Activated T-helper 17 cell treated with anti-CD3 and anti-CD28 coated beads, Interleukin-2, amount 50 U/mL, for 72 hours (primary cell): ENCODE measurements at places on chromosomes 16 and 17. TPM values are rescaled to one million over a fixed set of nuclear protein-coding genes. Genes with fewer than 3 reads are reported as not detected.

Gene QPRT
- 4.3 TPM for total RNA-seq

Gene HOXB8
- not detected for total RNA-seq

Gene CCL17
- 7.8 TPM for total RNA-seq

Gene GSG1L
- not detected for total RNA-seq

Gene IL21R
- 41.8 TPM for total RNA-seq

Gene CDRT15L2
- not detected for total RNA-seq

Gene HAGH
- total RNA-seq, result 42.0 TPM

Gene TMEM235
- total RNA-seq, result not detected

Gene TEKT3
- total RNA-seq, result 0.69 TPM

DNA sequence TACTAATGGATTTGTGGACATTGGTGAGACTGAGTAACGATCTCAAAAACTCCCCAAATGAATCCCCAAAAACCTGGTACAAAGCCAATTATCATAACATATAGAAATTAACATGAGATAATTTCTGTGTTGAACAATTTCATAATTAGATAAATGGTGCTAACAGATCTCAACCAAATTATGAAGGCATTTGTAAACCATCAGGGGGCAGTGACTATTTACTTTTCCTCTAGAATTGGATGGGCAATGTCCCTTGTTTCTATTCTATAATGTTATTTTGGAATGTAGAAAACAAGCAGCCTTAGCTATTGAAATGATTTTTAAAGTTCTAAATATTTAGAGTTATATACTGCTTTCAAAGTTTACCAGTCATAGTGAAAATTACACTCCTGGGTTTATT, 57.8 kb downstream of the MYH10 start:
- ATAC-seq, result no peak

- ATAC-seq, result no peak
Measured at GRCh38 chr16:64425381-64425780, 696.5 kb downstream of the CDH11 start.

DNA sequence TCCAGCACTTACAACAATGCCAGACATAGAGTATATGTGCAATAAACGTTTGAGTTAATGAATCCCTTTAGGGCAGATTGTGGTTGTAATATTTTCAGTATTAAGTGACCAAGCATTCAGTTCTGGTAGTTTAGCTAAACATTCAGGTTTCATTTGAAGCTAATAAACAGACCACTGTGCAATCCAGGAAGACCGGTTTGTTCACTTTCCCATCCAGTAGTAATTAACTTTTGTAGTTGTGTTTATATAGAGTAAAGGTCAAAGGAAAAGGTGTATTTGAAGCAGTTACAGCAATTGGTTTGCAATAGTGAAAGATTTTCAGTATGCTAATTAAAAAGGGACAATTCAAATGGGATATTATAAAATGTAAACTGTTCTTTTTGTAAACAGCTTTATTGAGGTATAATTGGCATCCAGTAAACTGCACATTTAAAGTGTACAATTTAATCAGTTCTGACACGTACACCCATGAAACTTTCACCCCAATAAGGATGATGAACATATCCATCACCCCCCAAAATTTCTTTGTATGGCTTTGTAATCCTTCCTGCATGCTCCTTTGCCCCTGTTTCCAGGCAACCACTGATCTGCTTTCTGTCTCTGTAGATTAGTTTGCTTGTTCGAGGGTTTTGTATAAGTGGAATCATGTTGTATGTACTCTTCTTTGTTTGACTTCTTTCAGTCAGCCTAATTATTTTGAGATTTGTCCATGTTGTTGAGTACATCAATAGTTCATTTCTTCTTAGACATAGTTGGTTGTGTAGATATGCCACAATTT, 26.3 kb downstream of the MRTFB start:
- no peak for ATAC-seq

DNA sequence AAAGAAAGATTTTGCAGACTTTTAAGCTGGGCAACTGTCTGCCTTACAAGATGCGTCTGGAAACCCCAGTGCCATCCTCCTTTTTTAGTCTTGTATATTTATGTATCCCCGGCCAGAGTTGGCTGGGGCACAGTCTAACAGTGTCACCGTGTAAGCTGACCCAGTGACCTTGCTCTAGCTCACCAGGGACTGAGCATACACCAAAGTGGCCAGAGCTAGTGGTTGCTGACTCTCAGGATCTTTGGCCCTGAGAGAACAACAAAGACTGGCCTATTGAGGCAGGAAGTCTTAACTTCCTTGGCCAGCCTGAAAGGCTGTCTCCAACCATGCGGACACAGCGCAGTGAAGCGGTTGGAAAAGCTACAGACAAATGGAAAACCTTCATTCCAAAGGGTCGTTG, 745.2 kb downstream of the WWOX start:
- ATAC-seq, result no peak

DNA sequence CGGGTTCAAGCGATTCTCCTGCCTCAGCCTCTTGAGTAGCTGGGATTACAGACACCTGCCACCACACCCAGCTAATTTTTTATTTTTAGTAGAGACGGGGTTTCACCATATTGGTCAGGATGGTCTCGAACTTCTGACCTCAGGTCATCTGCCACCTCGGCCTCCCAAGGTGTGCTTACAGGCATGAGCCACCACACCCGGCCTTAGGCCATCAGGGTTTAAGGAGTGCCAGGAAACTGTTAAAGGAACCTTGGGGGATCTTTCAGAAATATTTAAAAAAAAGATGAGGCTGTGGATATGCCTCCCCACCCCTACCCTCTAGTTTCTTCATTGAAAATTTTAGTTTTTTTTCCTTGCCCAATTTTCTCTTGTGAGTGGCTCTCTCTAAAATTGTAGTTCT, 31.4 kb upstream of the UBE2G1 start:
- no peak for ATAC-seq

GRCh38 chr17:81513372-81513752, 763 bp upstream of the ACTG1 start:
- ATAC-seq, result peak; percentile 34

DNA sequence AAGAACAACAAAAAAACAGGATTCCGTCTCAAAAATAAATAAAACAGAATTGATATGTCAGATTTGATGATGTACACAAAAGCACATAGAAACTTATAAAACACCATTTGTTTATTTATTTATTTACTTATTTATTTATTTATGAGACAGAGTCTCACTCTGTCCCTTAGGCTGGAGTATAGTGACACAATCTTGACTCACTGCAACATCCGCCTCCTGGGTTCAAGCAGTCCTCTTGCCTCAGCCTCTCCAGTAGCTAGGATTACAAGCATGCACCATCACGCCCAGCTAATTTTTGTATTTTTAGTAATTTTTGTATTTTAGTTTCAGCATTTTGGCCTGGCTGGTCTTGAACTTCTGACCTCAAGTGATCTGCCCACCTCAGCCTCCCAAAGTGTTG, 21.4 kb downstream of the BCAS3 start:
- ATAC-seq, result no peak

DNA sequence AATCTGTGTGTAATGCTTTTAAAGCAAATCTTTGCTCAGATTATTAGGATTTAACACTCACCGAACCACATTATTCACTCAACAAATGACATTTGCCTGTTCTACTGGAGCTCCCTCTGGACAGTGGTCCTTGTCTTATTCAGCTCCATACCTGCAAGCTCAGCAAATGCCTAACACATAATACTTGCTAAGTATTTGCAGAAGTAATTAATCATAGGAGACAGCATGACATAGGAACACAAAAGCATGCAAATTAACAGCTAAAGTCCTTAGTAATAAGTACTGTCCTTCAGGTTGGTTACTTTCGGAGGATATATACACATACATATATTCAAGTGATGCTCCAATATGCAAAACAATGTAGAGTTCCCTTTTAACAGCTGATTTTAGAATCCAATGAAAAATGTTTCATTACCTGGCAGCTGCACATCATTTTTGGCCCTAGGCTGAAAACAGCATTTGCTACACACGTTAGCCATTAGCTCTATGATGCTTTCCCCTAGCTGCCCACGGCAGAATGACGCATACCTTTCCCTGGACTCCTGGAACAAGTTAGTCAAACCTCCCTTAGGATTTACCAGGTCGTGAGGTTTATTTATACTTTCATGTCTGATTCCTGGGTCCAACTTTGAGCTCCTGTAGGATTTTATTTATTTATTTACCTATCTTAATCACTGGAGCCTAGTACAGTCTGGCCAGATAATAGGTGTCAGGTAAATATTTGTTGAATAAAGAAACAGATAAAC, 8.6 kb downstream of the BRD7 start:
- ATAC-seq, result no peak

- ATAC-seq, result no peak
Measured at GRCh38 chr16:76943921-76944320, 247.1 kb upstream of the MON1B start.

DNA sequence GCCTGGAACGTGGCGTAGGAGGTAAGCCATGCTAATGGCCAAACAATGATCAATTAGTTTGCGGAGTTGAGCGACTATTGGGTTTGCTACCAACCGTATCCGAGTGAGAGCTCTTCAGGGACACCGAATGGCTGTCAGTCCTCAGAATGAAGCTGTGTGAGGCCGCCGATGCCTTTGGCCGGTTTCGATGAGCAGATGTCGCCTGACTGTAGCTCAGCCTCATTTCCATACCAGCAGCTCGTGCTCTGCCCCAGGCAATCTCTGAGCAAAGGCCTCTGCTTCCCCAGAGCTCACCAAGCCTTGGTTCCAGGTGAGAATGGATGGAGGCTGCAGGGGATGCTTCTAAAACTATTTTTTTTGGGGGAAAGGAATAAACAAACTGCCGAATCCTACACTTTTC, 111.7 kb upstream of the HS3ST4 start:
- no peak for ATAC-seq

GRCh38 chr17:47745037-47745380, 12.0 kb downstream of the TBX21 start:
- no peak for ATAC-seq

GRCh38 chr16:49489686-49490320, 116.2 kb downstream of the C16orf78 start:
- no peak for ATAC-seq

DNA sequence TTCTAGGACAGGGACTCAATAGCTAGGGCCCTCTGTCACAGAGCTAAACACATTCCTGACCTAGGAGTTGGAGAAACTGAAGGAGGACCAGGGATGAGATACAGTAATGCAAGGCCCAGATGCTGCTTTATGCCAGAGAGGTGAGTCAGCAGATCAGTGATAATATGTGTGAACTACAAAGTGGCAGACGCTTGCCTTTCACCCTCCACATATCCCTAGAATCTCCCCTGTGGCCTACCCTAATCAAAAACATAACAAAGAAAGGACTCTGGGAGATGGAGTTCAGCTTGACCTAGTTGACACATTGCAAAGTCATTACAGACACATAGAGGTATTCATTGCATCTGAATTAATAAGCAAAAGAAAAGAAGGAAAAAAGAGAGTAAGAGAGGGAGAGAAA, 417.6 kb upstream of the DYNLRB2 start:
- ATAC-seq, result no peak
